ENCODE measurements at places on chromosomes 4 and X.
A peak's percentile ranks its signal among the peaks of the same experiment; 100 is the strongest.

DNA sequence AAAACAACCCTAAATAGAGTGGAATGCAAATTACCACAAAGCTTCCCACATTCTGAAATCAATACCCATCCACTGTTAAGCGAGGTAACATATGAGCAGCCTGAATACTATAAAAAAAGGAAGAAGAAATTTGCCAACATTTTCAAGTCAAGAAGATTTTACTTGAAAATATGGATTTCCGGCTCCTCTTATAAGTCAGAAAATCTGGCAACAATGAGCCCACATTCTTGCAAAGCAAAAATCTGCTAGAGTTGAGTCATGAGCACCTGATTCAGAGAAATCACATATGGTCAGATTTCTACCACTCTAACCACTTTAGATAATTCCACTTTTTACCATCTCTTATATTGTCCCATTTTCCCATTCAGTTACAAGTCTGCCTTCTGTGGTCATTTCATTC lies 395.7 kb downstream of the DTHD1 start:
- DNase-seq: no peak

DNA sequence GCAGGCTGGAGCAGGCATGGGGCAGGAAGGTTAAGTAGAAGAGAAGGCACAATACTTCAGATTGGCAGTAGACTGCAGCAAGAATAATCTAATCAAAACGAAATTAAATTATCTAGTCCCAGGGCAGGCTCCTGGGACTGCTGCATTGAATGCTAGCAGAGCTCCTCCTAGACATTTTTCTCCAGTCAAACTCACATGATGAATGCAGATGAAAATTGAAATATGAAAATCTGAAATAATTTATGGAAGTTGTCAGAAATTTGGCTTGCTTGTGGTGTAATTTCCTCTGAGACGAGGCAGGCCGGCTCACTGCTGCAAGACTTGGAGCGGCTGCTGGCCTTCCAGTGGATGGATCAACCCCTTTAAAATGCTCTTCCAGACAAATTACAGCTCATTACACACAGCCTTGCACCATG lies 78.0 kb upstream of the TMEM33 start:
- no peak for DNase-seq

- DNase-seq: no peak
These were observed 105.7 kb upstream of the PRPS2 start for GRCh38 chrX:12685541-12685940.

GRCh38 chrX:79375340-79375739 lies 8.2 kb upstream of the ITM2A start:
- DNase-seq: no peak

- no peak for DNase-seq
These were observed 39.3 kb downstream of the GATB start for GRCh38 chr4:151721466-151721865.

- no peak for DNase-seq
These were observed 31.6 kb upstream of the NR0B1 start for GRCh38 chrX:30340753-30341152.

GRCh38 chr4:25972984-25973745 lies 59.1 kb downstream of the SMIM20 start:
- DNase-seq: no peak

- DNase-seq: no peak
These were observed 24.5 kb upstream of the KDM5C start for GRCh38 chrX:53249408-53250042.

DNA sequence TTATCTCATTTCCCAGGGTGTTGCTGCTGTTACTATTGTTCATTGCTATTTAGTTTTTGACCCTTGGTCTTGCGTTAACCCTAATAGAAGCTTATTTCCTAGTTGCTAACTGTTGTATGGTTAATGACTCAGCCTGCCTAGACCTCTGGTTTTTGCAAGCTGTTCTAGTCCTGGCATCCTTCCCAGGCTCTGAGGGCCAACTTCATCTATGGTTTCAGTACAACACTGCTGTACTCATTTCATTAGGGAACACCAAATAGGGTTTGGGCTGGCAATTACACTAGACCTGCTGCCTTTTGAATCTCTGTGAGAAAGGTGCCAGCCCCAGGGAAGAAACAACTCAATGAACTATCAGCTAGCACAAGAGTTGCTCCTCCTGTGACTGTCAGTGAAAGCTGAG lies 59.6 kb downstream of the DCX start:
- peak; percentile 57 for DNase-seq

All from RCC 7860 (cell line).